Urothelium cell line (cell line): ENCODE measurements at places on chromosomes 2 and 18.

GRCh38 chr2:28357948-28358667 lies 34.5 kb upstream of the FOSL2 start:
- no peak for DNase-seq

GRCh38 chr2:8737571-8738175 lies 55.8 kb downstream of the ID2 start:
- no peak for DNase-seq

DNA sequence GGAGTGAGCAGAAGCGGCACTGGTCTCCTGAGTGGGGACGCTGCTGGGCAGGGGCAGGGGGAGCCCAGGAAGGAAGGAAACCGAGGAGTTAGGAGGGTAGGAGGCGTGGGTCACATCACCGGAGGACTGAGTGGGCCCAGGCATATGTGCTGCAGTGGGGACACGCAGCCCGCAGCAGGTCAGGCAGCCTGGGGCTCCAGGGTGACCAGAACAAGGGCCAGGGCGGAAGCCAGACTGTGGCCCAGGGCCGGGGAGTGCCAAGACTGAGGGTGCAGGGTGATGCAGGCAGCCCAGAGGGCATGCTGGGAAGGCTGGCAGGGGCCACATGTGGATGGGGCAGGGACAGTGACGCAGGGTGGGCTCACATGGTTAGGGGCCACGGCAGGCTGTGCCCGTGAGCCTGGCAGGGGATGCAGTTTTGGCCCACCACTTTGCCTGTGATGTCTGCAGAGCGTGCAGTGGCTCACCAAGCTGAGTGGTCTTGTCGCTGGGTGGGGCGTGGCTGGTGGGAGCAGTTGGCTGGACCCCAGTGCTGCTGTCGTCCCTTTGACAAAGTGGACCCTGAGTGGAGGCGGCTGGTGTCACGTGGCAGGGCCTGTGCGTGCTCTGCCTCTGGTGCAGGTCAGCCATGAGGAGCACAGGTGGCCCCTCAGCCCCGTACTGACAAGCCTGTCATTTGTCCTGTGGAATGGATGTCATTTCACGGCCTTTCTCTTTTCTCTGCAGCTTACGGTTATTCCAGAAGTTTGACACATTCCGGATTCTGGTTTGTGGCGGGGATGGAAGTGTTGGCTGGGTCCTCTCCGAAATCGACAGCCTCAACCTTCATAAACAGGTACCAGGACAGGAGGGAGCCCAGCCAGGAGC lies 87.1 kb downstream of the DGKD start:
- DNase-seq, result no peak

- no peak for DNase-seq
Measured at GRCh38 chr2:140117386-140117785, 1337.2 kb upstream of the NXPH2 start.

GRCh38 chr2:128818704-128819491 lies 500.2 kb upstream of the HS6ST1 start:
- no peak for DNase-seq

- DNase-seq, result no peak
Measured at GRCh38 chr2:236261452-236261851, 2.8 kb downstream of the ASB18 start.

DNA sequence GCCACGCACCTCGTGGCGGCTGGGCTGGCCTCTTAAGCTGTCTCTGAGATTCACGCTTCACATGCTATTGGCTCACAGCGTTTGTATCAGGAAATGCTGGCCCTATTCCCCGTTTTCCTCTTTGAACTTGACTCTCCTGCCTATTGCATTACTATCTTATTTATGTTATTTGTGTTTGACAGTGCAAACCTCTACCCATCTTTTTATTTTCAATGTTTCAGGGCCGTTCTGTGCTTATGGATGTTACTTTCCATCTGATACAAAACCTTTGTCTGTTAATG lies 149.9 kb upstream of the TWIST2 start:
- no peak for DNase-seq
